ENCODE measurements at places on chromosomes 2 and 18.

- no peak for DNase-seq
Observed at GRCh38 chr2:238138331-238139195, at the start of gene KLHL30. Gene KLHL30, plus strand, starts transcription at chr2:238138668. Its CDS starts 2,087 bp downstream, at chr2:238140755.

- no peak for DNase-seq
Observed at GRCh38 chr2:222827417-222827816, 33.4 kb upstream of the ACSL3 start.

DNA sequence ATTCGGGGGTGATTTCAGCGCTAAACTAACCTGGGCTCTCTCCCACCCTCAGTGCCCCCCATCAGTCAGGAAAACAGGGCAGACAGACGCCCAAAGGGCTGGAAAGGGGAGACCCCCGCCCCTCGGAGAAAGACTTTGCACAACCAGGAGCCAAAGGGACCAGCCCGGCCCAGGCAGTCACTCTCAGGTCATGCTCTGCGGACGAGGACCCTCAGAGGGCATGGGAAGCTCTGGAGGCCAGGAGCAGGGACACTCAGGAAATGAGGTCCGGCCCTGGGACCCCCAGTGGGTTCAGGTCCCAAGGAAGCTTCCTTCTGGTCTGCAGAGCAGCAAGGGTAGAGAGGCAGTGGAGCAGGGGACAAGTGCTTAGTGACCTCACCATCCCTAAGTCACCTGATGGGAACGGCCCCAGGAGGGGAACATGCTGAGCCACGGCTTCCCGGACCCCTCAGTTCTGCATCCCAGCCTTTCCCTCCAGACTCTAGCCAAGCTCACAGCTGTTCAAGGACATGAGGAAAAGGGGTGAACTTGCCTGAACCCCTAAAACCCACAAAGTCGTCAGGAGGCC lies 88.0 kb upstream of the GPC1 start:
- no peak for DNase-seq

DNA sequence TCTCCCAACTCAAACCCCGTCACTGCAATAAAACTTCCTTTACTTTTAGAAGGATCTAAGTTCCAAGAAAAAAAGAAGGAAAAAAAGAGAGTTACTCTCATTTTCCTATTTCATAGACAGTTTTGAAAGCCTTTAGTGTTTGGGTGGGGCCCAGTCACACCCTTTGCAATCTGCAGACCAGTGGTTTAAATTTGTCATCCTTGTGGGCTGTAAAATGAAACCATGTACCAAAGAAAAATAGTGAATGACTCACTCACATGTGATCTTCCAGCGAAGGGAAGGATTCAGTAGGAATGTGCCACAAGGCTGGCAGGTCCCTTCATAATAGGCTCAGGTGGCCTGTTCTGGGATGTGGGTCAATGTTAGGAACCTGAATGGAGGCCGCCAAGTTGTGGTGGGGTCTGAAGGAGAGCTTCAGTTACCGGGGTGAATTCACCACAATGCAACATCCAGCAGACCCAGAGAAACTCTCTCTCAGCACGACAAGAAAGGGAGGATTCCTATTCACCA lies 28.3 kb downstream of the ANXA4 start:
- DNase-seq, result peak; percentile 15

DNA sequence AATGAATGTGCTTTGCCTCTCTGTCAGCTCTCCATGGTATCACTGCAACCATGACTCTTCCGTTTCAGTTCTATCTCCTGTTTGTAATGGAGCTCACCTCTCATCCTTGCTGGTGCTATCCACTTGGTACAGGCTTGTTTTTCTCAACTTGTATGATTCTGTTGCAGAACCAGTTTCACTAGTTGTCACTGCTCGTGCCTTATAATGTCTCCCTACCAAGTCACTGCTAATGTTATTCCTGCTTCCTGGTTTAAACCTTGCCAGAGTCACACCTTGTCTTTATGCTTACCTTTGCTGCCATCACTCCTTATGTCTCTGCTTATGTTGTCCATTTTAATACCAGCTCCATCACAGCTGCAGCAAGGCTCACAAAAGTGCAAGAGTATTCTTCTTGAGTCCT lies 1191.0 kb upstream of the LRRTM1 start:
- DNase-seq, result no peak

All from CD4-positive, alpha-beta T cell treated with Interleukin-17A for 4 hours (primary cell).